Natural killer cell treated with Interleukin-12 subunit alpha and Interleukin-12 subunit beta and Interleukin-15 and Interleukin-18, amount 100 ng/mL, for 72 hours (primary cell): ENCODE measurements at places on chromosomes 1 and 21. TPM values are rescaled to one million over a fixed set of nuclear protein-coding genes. Genes with fewer than 3 reads are reported as not detected.

ATP13A2 gene
- total RNA-seq = 88.3 TPM

GBP3 gene
- total RNA-seq = 36.6 TPM

OLIG2 gene
- total RNA-seq = not detected

DNA sequence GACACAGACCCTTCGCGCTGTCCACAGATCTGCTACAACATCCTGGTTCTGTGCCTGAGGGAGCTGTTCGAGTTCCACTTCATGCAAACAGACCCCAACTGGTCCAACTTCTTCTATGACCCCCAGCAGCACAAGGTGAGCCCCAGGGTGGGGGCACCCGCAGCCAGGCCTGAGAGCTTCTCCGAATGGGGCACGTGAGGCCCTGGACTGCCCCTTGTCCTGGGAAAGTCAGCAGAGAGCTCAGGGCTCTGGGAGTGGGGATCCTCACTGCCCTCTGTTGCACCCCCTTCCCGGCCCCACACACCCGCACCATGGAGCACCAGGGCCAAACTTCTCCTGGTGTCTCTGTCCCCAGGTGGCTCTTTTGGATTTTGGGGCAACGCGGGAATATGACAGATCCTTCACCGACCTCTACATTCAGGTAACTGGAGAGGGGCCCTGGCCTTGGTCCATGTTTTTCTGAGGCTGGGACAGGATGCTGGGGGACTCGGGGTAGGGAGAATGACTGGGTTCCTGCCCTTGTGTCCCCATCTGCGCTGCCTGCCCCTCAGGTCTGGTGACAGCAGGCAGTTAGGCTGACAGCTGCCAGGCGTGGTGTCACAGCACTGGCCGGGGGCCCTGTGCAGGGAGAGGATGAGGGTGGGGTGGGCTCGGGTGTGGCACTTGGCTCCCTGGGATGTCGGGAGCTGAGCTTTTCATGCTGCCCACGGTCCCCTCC, 44.6 kb downstream of the COQ8A start:
- no peak for DNase-seq

- DNase-seq = no peak
Measured at GRCh38 chr1:71357708-71358107, 276.9 kb upstream of the ZRANB2 start.

DNA sequence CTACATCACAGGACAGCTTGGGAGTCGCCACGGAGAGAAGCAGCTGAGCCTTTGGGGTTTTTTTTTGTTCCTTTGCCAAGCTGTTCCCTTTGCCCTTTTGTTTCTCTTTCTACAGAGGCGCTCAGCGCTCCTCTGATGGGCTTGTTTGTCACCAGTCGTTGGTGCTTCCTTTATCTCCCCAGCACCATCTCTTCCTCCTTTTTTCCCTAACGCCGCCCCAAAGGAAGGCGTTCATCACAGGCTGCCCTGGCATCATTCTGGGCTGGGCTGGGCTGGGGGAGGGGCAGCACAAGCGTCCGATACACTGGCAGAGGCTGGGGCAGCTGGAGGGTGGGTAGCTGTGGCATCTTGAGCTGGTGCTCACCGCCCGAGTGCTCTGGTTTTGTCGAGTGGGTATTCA, 10.5 kb downstream of the IGSF21 start:
- DNase-seq = no peak

- DNase-seq = no peak
Measured at GRCh38 chr1:232303222-232303620, 326.7 kb downstream of the SIPA1L2 start.

GRCh38 chr1:41200728-41201127, 41.4 kb downstream of the SCMH1 start:
- DNase-seq = no peak

DNA sequence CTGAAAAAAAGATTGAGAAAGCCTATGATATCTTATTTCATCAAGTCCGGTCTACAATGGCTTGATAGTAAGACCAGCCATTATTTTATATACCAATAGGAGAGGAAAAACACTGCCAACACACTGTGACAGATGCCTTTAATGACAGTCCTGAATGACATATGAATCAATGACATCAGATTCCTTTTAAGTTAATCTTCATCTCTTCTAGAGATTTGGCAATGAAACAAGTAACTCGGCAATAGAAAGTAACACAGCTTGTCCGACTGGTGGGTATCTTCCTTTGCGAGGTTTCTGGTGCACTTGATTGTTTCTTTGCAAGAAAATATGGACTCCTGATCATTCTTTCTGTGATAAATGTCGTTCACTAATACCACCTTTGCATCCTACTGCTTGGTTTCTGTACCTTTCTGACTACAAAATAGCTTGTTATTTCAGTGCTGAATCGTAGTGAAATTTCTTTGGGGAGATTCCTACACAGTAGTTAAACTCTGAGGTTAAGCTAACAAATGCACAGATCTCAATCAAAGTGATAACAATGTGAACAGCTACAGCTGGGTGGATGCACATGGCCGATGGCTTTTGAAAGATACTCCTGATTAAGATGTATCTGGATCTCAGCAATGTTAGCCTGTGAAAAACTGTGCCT, 104.7 kb downstream of the MRPS6 start:
- no peak for DNase-seq
